ENCODE measurements at places on chromosomes 1 and 21. TPM values are rescaled to one million over a fixed set of nuclear protein-coding genes. Genes with fewer than 3 reads are reported as not detected.

The MFSD2A gene
- total RNA-seq = 2.1 TPM

The MDM4 gene
- total RNA-seq = 75.3 TPM

The C8A gene
- total RNA-seq = not detected

The B3GALT5 gene
- 3.8 TPM for total RNA-seq

The CELA2B gene
- total RNA-seq = 0.41 TPM

Measured in tongue (tissue), 3 donors.